ENCODE measurements at places on chromosomes 3 and 15.

- no peak for DNase-seq
Measured at GRCh38 chr3:30084316-30084715, 522.1 kb upstream of the TGFBR2 start.

- no peak for DNase-seq
Measured at GRCh38 chr3:43949594-43949993, 258.9 kb downstream of the ABHD5 start.

- DNase-seq, result no peak
Measured at GRCh38 chr3:68007621-68008226, 353.3 kb upstream of the SUCLG2 start.

DNA sequence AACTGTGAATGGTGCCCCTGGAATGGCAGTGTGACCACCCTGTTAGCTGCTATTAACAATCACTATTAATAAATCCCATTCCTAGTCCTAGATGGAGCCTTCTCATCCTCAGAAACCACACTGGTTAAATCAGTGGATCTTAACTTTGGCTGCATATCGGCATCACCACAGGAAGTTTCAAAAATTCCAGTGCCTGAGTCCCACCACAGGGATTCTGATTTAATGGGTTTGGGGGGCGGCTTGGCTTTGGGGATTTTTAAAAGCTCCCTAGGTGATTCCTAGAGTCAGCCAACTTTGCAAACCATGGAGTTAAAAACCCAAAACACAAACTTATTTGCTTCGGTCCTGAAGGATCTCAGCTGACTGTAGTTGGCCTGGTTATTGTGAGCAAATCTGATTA, 3.1 kb downstream of the FAM107A start:
- no peak for DNase-seq

GRCh38 chr3:133855772-133856171, 39.9 kb downstream of the RAB6B start:
- no peak for DNase-seq

- DNase-seq, result no peak
Measured at GRCh38 chr3:52636673-52637072, 49.0 kb downstream of the PBRM1 start.

DNA sequence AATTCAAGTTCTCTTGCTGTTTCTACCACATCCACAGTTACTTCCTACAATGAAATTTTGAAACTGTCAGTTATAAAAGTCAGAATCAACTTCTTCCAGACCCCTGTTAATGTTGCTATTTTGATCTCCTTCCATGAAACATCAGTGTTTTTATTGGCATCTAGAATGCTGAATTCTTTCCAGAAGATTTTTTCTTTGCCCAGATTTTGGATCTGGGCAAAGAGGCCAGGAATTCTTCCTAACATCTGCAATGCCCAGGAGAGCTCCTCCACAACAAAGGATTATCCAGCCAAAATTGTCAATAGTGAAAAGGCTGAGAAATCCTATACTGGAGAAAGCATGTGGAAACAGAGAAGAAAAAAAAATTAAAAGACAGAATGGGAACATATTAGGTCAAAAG, 75.5 kb downstream of the SERPINI1 start:
- DNase-seq, result no peak

DNA sequence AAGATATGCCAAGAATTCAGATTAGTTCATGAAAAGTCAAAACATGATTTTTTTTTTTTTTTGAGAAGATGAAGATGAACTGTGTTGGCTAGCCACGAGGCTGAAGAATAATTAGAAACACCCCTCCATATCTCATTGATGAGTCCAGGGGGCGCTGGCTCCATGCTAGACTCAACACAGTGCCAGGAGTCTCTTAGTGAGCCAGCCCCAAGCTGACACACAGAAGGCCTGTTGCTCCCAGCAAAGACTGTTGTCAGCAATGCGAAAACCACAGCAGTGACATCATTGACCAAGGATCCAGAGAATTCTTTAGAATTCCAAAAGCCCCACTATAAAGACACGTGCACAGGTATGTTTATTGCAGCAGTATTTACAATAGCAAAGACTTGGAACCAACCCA, 185.2 kb downstream of the ANXA2 start:
- DNase-seq, result no peak

- no peak for DNase-seq
Measured at GRCh38 chr3:138935505-138935862, 11.5 kb downstream of the FOXL2 start.

GRCh38 chr3:68793759-68794701, 138.3 kb downstream of the TAFA4 start:
- DNase-seq, result no peak

DNA sequence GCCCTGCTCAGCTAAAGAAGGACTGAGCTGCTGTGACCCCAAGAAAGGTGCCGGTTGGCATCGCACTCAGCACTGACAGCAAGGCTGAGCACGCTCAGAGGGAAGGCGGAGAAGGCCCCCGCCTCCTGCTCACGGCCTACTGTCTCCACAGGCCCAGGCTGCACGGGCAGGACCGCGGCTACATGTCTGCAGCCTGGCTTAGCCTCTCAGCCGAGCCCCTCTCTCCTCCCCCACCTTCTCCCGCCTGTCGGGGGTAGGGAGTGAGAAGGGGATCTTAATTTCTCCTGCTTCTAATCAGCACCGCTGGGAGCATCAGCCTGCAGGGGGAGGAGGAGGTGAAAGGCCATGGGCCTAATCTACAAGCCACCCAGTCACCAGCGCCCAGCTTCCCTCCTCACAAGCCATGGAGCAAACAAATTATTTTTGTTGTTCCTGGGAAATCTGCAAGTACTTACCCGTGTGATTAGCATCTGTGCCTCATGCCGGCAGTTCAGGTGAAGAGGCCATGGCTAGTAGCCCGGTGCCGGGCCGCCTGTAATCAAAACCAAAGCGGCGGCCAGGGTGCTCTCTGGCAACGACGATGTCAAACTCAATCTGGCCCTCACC, 68.1 kb downstream of the EPHB3 start:
- no peak for DNase-seq

Data from cerebellar cortex (tissue), 1 donor.